Fibroblast of skin of abdomen (primary cell): ENCODE measurements at places on chromosomes 5 and 9.

- DNase-seq = no peak
These were observed 587.4 kb downstream of the PRELID2 start for GRCh38 chr5:145247745-145248040.

- DNase-seq = peak; percentile 95
These were observed 250.5 kb upstream of the TUT7 start for GRCh38 chr9:86604741-86605140.

DNA sequence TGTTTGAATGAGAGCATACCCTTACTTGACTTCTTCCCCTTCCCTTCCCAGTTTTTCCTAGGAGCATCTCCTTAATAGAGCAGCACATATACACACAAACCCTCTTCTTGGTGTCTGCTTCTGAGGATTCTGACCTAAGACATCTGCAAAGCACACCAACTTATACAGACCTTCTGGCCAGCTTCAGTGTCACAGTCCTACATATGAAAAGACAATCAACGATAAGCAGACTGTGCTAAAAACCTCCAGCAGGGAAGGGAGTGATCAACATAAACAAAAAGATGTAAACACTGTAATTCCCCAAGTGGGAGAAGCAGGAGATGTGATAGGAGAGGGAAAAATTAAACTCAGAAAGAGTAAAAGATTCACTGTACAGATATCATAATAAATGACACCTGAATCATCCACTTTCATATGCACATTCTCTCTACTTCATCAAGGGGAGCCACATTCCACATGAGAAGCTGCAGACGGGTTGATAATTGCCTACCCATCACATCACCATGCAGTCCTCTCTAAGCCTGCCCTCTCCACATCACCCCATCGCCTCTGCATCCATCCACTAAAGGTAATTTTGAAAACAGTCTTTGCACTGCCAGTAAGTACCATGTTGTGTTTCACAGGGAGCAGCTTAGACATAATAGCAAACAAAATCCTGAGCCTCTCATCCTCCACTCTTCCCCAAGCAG lies 13.0 kb downstream of the APBA1 start:
- no peak for DNase-seq

DNA sequence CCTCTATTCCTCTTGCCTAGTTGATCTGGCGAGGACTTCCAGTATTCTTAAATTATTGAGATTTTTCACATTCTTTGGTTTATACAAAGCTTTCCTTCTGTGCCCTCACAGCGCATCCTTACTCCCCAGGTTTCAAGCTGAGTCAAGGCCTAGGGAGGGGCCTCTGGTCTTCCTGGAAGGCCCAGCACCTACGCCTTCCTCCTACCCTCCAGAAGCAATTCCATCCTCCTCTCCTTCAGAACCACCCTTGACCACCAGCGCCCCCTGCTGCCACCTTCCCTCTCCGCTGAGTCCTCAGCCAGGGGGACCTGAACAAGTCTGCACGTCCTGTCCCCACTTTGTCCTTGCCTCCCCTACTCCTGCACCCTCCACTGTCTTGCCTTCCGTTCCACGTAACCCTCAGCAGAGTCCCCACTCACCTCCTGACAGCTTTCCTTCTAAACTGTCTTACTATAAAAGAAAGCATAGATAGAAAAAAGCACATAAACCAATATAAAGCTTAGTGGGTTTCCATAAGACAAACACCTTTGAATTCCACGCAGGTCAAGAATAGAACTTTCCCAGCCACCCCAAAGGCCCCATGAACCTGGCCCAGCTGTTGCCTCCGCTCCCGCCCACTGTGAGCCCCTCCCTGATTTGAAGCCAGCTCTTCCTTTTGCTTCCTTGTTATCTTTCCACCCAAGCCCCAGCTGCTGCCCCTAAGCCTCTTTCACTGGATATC lies 63.0 kb upstream of the CTSL start:
- peak; percentile 62 for DNase-seq
